Activated T-helper 1 cell treated with anti-CD3 and anti-CD28 coated beads, Interleukin-12 subunit alpha, Interleukin-12 subunit beta, Interleukin-2, Interleukin-4 antibody, amounts not matched to agents 30 ng/mL and 10 ng/mL and 1 ng/mL, durations not matched to agents 14 hours and 24 hours and 36 hours (primary cell): ENCODE measurements at places on chromosomes 5 and 9. TPM values are rescaled to one million over a fixed set of nuclear protein-coding genes. Genes with fewer than 3 reads are reported as not detected.

PCDHGA8 gene
- 0.03 TPM in 1 of 2 replicates, not detected in the other for total RNA-seq

ADGRV1 gene
- total RNA-seq: 0.05 TPM in 2 replicates

HCN1 gene
- total RNA-seq: not detected in 2 replicates

C9 gene
- not detected in 2 replicates for total RNA-seq

GRCh38 chr9:38276771-38277439 lies 115.6 kb upstream of the ALDH1B1 start:
- no peak overlapping the region for H3K4me3 ChIP-seq
- H3K4me1 ChIP-seq: peaks cover 5% of the 10 kb centered on the region
- no peak for DNase-seq
- H3K27ac ChIP-seq: no peak overlapping the region
- H3K27me3 ChIP-seq: peaks cover 4% of the 10 kb centered on the region

- H3K4me1 ChIP-seq: no peaks in the 10 kb centered on the region
- H3K4me3 ChIP-seq: no peak overlapping the region
- H3K36me3 ChIP-seq: no peaks in the 10 kb centered on the region
- no peak for DNase-seq
- H3K27ac ChIP-seq: no peak overlapping the region
Measured at GRCh38 chr9:129402371-129402739, 218.5 kb downstream of the C9orf50 start.

GRCh38 chr5:75862872-75863271 lies 145.6 kb upstream of the POC5 start:
- no peaks in the 10 kb centered on the region for H3K27me3 ChIP-seq
- H3K27ac ChIP-seq: no peak overlapping the region
- no peak for DNase-seq
- H3K4me1 ChIP-seq: no peaks in the 10 kb centered on the region
- no peak overlapping the region for H3K4me3 ChIP-seq

- H3K27ac ChIP-seq: no peak overlapping the region
Measured at GRCh38 chr9:136058801-136059302, 36.2 kb downstream of the NACC2 start.

- peaks cover 7% of the 10 kb centered on the region for H3K4me1 ChIP-seq
- H3K27ac ChIP-seq: no peak overlapping the region
- H3K4me3 ChIP-seq: no peak overlapping the region
- peaks cover 2% of the 10 kb centered on the region for H3K27me3 ChIP-seq
- no peak for DNase-seq
- H3K36me3 ChIP-seq: no peaks in the 10 kb centered on the region
Measured at GRCh38 chr9:89634995-89635742, 30.4 kb downstream of the GADD45G start.

DNA sequence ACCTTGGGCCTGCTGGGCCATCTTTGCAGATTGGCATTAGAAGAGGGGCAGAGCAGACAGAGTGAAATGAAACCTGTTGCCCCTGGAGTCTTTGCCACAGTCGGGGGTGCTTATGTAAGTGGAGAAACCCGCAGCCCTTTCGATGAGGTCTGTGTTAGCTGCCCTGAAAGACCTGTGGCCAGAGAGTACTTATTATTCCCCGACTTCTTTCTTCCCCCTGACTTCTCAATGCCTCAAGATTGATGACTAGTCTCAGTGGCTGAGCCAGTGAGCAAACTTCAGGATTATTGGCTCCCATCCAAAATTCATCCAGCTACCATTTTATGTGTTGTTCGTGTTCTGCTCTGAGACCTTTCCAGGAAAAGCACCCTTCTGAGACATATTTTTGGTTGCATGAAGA lies 7.6 kb downstream of the NTRK2 start:
- H3K4me1 ChIP-seq: no peaks in the 10 kb centered on the region
- H3K27me3 ChIP-seq: peaks cover 14% of the 10 kb centered on the region
- no peak overlapping the region for H3K4me3 ChIP-seq
- H3K36me3 ChIP-seq: no peaks in the 10 kb centered on the region
- DNase-seq: no peak
- H3K27ac ChIP-seq: no peak overlapping the region

DNA sequence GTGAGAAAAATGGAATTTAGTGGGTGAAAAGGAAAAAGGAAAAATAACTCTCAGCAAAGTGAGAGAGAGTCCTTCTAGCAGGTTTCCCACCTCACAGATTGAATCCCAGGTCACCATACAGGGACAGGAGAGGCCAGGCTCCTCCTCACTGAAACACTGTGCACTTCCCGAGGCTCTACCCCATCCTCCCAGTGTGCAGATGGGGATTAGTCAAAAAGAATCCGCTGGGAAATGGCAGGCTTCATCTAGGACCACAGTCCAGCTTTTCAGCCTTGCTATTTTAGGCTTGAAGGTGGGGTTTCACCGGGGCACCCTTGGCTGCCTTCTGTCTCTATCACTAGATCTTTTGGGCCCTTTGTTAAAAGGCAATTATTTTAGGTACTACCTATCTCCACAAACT lies 47.8 kb downstream of the YIPF5 start:
- H3K4me3 ChIP-seq: no peak overlapping the region
- H3K4me1 ChIP-seq: no peaks in the 10 kb centered on the region
- no peaks in the 10 kb centered on the region for H3K36me3 ChIP-seq
- H3K27me3 ChIP-seq: peaks cover 2% of the 10 kb centered on the region

GRCh38 chr9:78438780-78439179 lies 141.9 kb downstream of the PSAT1 start:
- no peak overlapping the region for H3K27ac ChIP-seq
- H3K4me3 ChIP-seq: no peak overlapping the region
- peaks cover 16% of the 10 kb centered on the region for H3K27me3 ChIP-seq

DNA sequence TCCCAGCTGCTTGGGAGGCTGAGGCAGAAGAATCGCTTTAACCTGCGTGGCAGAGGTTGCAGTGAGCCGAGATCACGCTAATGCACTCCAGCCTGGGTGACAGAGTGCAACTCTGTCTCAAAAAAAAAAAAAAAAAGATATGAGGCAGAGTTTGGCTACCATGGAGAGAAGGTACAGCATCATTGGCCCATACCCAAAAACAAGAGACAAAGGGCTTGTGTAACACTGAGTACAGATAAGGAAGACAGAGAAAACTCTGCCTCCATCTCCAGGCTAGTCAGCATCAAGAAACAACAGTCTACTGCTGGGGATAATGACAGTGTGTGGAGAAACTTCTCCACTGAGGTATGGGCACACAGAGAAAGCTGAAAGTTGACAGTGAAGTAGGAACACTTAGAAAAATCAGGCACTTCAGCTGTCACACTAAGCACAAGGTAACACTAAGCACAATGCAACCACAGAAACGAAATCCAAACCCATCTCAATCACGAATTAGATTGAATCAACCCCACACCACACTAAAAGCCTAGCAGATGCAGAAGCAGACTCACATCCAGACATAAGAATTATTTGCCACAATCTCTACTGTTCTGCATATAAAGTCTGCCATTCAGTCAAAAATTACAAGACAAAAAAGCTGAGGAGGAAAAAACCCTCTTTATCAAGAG lies 10.5 kb downstream of the PJA2 start:
- DNase-seq: no peak
- H3K27me3 ChIP-seq: no peaks in the 10 kb centered on the region
- peaks cover 19% of the 10 kb centered on the region for H3K36me3 ChIP-seq
- no peak overlapping the region for H3K27ac ChIP-seq
- peaks cover 24% of the 10 kb centered on the region for H3K4me1 ChIP-seq

- peaks cover 24% of the 10 kb centered on the region for H3K36me3 ChIP-seq
- H3K4me1 ChIP-seq: peaks cover 84% of the 10 kb centered on the region
- H3K4me3 ChIP-seq: peak overlapping the region; percentile 52
- H3K27me3 ChIP-seq: no peaks in the 10 kb centered on the region
- DNase-seq: no peak
- peak overlapping the region; percentile 98 for H3K27ac ChIP-seq
Measured at GRCh38 chr9:130034570-130034969, 8.4 kb downstream of the FNBP1 start.

GRCh38 chr9:110606179-110606790 lies 26.7 kb upstream of the SVEP1 start:
- DNase-seq: no peak
- H3K27ac ChIP-seq: no peak overlapping the region
- no peaks in the 10 kb centered on the region for H3K4me1 ChIP-seq
- H3K36me3 ChIP-seq: no peaks in the 10 kb centered on the region
- H3K27me3 ChIP-seq: peaks cover 2% of the 10 kb centered on the region

GRCh38 chr9:112032009-112032408 lies 135.4 kb downstream of the UGCG start:
- peaks cover 69% of the 10 kb centered on the region for H3K4me1 ChIP-seq
- H3K27me3 ChIP-seq: peaks cover 12% of the 10 kb centered on the region
- DNase-seq: no peak
- H3K4me3 ChIP-seq: no peak overlapping the region

DNA sequence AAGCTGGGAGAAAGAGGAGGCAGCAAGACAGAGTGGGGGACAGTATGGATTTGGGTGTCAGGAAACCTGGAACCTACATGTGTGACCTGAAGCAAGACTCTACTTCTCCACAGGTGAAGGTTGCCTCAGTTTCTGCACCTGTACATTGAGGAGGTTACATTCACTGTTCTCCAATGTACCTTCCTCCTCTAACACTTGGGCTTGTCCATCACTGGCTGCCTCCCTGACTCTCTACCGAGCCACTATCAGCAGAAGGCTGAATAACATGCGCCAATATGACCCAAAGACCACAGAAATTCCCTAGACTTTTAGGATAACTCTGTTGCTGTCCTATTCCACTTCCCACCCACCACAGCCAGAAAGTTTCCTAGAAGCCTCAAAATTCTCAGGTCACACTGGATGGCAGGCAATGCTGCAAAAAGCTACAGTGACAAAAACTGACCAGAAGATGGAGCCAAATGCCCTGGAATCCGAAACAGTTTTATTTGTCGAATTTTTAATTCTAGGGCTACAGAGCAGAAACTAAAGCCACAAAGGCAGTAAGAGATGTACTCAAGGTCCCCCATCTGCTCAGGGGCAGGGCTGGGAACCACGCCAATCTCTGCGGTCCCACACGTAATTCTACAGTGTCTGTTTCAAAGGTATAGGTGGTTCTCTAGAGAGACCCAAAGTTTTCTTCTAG lies 64.4 kb downstream of the FAM114A2 start:
- DNase-seq: no peak
- no peak overlapping the region for H3K4me3 ChIP-seq
- no peaks in the 10 kb centered on the region for H3K4me1 ChIP-seq
- peaks cover 15% of the 10 kb centered on the region for H3K27me3 ChIP-seq
- H3K27ac ChIP-seq: no peak overlapping the region
- no peaks in the 10 kb centered on the region for H3K36me3 ChIP-seq

GRCh38 chr9:3058409-3058808 lies 214.5 kb upstream of the PUM3 start:
- H3K4me1 ChIP-seq: no peaks in the 10 kb centered on the region
- DNase-seq: no peak
- H3K27ac ChIP-seq: no peak overlapping the region
- no peak overlapping the region for H3K4me3 ChIP-seq

- no peak for DNase-seq
- peaks cover 5% of the 10 kb centered on the region for H3K36me3 ChIP-seq
- H3K4me1 ChIP-seq: peaks cover 8% of the 10 kb centered on the region
- H3K27ac ChIP-seq: no peak overlapping the region
Measured at GRCh38 chr9:122086873-122087272, 6.2 kb downstream of the TTLL11 start.

DNA sequence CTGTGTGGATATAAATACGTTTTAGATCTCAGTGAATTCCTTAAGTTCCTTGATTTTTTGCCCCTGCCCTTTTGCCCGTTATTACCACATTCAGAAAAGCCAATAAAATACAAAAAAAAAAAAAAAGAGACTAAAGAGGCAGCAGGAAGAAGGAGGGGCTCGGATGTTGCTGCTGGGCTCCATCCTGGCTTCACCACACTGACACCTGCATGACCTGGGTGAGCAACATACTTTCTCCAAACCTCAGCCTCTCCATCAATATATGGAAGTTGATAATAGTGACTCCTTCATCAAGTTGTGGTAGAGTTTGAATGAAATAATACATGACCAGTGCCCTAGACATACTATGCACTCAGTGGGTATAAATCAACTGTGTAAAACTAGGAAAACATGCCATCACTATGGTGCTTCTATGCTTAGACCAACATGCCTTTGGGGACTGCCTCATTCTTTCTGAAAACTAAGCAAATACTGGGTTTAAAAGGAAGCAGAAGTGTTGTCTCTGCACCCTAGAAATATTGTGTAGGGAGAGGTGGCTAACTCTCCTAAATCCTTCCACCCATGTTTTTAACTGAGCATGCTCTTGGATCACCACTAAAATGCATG lies 243.0 kb downstream of the PIK3R1 start:
- no peak overlapping the region for H3K27ac ChIP-seq
- H3K36me3 ChIP-seq: no peaks in the 10 kb centered on the region
- no peak overlapping the region for H3K4me3 ChIP-seq
- peaks cover 14% of the 10 kb centered on the region for H3K4me1 ChIP-seq

DNA sequence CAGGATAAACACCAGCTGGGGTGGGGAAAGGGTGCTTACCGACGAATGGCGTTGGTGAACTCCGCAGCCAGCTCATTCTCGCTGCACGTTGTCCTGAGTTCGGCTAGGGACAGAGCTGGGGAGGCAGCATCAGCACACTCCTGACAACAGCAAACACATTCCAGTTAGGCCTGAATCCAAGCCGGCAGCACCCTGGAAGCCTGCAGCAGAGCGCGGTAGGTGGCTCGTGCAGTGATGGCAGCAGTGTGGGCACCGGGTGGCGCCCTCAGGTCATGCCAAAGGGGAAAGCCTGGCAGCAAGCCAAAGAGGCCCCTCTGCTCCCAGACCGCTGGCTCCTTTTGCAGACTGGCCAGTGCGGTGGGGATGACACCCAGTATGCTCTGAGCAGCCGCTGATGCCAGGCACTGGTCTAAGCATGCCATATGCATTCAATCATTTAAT lies 66.9 kb downstream of the DCP2 start:
- H3K36me3 ChIP-seq: no peaks in the 10 kb centered on the region
- no peak overlapping the region for H3K4me3 ChIP-seq
- no peak for DNase-seq
- H3K27ac ChIP-seq: no peak overlapping the region

- no peaks in the 10 kb centered on the region for H3K4me1 ChIP-seq
- no peak overlapping the region for H3K4me3 ChIP-seq
- H3K36me3 ChIP-seq: no peaks in the 10 kb centered on the region
- H3K27me3 ChIP-seq: no peaks in the 10 kb centered on the region
- no peak overlapping the region for H3K27ac ChIP-seq
Measured at GRCh38 chr9:133731876-133732638, 6.1 kb downstream of the SARDH start.

DNA sequence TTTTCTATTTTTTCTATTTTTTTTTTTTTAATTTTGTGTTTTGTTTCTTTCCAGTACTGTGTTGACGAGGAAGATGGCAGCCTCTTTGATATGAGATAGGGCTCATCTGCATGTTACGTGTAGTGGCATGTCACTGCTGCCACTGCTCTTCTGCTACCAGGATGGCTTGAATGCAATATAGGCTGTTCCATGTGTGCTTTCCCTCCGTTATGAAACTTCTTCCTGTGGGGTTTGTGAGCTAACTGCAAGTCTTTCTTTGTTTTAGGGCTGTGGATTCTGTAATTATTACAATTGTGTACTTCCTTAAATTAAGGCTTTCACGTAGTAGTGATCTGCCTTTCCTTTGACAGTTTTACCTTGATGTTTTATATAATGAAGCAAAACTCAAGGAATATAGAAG lies 184.6 kb downstream of the KDM4C start:
- H3K4me1 ChIP-seq: peaks cover 10% of the 10 kb centered on the region
- no peak for DNase-seq
- H3K36me3 ChIP-seq: peaks cover 9% of the 10 kb centered on the region
